ENCODE measurements at places on chromosomes 4 and X. TPM values are rescaled to one million over a fixed set of nuclear protein-coding genes. Genes with fewer than 3 reads are reported as not detected.

Gene ZMAT1
- total RNA-seq, result 0.86 TPM

Gene ATP8A1
- total RNA-seq, result 0.81 TPM

Gene STK32B
- 7.6 TPM for total RNA-seq

Gene SORBS2
- total RNA-seq, result 0.52 TPM

Gene STAP1
- total RNA-seq, result not detected

DNA sequence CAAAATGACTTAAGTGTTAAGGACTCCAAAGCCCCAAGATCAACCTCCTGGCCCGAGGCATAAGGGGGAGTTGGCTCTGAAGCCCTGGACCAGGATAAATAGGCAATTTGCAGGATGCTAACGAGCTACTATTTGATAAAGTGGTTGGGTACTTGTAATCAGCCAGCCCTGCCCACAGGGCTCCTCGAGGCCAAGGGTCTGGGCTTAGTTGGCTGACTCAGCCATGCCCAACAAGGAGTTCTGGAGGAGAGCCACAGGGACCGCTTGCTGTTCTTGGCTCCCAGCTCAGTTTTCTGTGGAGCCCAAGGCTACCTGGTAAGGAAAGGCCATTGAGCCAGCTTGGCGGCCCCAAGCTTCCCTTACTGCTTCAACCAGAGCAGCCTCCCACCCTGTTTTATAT lies 7.8 kb downstream of the HMGB3 start:
- DNase-seq, result peak; percentile 75

GRCh38 chrX:44570522-44570921 lies 27.9 kb upstream of the FUNDC1 start:
- DNase-seq, result peak; percentile 48

DNA sequence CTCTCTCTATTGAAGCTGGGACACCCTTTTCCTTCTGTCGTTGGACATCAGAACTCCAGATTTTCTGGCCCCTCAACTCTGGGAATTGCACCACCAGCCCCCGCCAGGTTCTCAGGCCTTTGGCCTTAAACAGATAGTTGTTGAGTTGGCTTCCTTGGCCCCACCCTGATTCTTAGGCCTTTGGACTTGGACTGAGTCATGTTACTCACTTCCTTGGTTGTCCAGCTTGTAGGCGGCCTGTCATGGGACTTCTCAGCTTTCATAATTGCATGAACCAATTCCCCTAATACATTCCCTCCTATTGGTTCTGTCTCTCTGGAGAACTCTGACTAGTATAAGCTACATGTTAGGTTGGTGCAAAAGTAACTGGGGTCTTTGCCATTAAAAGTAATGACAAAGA lies 195.7 kb downstream of the GPAT3 start:
- peak; percentile 39 for DNase-seq

DNA sequence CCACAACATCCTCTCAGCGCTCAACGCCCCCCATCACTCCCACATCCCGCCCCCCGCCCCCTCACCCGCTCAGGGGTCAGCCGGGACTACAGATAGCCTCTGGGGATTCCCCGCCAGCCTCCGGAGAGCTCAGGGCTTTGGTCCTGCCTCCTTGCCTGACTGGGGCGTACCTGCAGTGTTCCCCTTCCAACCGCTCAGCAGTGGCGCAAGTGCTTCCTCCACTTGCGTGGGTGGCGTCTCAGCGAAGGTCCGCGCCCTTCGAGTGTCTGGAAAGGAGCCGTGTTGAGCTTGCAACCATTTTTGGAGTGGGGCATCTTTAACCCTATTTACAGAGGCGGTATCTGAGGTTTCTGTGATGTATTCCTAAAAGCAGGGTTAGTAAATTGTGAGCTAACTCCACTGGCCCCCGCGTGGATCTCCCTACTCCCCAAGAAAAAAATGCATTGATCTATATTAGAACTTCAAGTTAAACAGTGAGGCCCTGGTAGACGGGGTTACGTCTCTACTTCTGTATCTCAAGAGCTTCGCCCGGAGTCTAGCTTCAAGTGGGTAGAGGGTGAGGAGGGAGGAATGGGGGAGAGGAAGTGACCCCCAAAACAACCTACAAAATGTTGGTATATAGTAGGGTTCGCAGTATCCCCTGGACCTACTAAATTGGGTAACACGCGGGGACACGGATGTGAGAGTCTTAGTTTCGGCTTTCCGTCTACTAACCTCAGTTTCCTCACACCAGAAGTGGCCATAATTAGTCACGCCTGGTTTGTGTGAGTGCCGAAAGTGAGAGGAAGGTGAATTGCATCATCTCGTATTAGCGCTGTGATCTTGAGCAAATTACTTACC lies 16.1 kb downstream of the NKX3-2 start:
- no peak for DNase-seq

- DNase-seq, result no peak
Measured at GRCh38 chrX:133865761-133866471, 119.5 kb downstream of the GPC3 start.

- DNase-seq, result no peak
Measured at GRCh38 chr4:174316954-174317353, 33.2 kb downstream of the CEP44 start.

All from M059J (cell line).